Activated gamma-delta T cell (primary cell): ENCODE measurements at places on chromosomes 4 and X.

DNA sequence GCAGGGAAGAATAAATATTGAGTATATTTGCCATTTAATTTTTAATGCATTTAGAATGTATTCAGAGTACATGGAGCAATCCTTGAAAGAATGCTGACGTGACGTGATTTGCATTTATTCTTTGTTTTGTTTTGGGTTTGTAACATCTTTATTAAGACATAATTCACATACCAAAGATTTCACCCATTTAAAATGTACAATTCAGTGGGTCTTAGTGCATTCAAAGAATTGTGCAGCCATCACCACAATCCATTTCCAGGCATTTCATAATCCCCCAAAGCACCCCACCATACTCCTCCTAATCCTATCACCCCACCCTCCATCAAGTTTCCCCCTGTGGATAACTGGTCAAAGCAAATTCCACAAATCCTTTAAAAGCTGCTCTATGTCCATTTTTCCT, 87.4 kb downstream of the FAM9B start:
- DNase-seq = no peak

DNA sequence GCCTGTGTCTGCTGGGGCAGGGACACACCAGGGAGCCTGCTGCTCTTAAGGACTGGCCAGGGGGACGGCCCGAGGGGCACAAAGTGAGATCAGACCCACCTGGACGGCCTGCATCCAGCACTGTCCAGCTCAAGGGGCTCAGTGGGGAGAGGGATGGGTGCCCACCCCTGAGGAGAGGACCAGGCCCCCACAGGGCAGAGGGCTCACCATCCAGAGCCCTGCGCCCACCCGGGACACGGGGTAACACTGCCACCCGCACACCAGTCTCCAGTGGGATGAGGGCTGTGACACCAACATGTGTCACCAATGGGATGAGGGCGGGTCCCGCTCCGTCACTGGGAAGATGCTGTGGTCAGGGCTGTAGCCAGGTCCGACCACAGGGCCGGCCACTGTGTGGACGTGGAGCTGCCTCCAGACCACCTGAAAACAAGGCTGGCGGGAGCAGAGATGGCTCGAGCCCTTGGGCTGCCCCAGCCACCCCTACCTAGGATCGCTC, 13.2 kb downstream of the DGKQ start:
- no peak for DNase-seq

- DNase-seq = no peak
These were observed 75.6 kb downstream of the AFAP1 start for GRCh38 chr4:7863911-7864681.

GRCh38 chr4:87092389-87093141, 127.9 kb downstream of the KLHL8 start:
- no peak for DNase-seq

GRCh38 chrX:17247144-17247543, 127.9 kb upstream of the NHS start:
- no peak for DNase-seq
